ENCODE measurements at places on chromosomes 4 and X.

GRCh38 chr4:41176340-41176739 is 38.0 kb downstream of the APBB2 start:
- no peak for DNase-seq

GRCh38 chrX:1582686-1583437 is 8.5 kb upstream of the AKAP17A start:
- peak; percentile 66 for DNase-seq

DNA sequence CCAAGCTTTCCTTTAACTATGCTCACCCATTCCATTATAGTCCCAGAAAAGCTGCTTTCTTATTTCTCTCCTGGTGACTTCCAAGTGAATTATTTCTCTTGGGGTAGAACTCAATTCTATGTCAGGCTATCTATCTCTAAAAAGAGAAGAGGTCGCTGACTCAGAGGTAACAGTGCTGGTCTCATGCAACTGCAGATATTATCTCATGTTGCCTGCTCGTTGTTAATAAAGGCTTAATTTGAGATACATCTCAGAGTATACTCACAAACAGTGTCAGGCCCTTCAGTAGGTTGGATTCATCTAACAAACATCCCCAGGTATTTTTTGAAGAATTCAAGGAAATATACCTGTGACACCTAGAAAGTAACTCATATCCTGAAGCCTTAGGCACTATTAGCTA is 2.7 kb downstream of the TMEM154 start:
- DNase-seq = no peak

DNA sequence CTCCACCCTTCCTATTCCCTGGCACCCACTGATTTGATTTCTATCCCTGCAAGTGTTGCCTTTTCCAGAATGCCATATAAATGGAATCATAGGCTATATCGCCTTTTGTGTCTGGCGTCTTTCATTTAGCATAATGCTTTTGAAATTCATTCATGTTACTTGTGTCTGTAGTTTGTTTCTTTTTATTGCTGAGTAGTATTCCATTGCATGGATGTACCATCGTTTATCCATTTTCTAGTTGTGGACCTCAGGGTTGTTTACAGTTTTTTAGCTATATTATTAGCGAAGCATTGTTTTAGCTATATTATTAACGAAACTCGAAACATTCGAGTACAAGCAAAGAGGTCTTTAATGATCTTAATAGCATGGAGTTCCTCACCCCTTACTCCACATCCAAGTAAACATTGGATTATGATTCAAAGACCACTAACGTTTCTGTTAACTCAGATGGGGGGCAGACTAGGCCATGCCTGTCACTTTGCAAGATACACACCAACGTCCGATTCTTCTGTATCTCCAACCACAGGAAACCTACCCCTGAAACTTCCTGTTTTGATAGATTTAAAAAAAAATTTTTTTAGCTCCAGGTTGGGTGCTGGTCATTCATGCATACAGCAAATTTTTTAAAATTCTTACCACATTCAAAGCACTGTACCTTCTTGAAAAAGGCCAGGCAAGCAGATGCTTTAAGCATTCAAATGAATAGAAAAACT is 1.1 kb downstream of the DCK start:
- DNase-seq = no peak

DNA sequence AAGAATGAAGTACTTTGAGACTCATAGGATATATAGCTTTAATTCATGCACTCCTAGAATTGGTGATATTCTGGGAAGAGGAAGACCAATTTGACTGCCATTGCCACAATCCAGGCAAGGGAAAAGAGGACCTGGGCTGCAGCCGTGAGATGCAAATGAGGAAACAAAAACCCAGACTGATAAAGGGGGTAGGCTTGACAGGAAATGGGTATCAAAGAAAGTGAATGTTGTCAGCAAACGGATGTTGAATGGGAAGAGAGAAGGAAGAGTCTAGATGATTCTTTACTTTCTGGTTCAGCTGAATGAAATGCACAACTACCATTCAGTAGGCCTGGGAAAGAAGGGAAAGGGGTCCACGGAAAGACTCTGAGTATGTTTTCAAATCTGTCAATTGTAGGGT is 17.1 kb upstream of the ARHGEF6 start:
- DNase-seq = no peak

GRCh38 chr4:3062471-3062870 is 11.9 kb downstream of the HTT-AS start:
- DNase-seq = no peak

- DNase-seq = peak; percentile 23
These were observed 115.7 kb upstream of the ZXDA start for GRCh38 chrX:58025979-58026378.

DNA sequence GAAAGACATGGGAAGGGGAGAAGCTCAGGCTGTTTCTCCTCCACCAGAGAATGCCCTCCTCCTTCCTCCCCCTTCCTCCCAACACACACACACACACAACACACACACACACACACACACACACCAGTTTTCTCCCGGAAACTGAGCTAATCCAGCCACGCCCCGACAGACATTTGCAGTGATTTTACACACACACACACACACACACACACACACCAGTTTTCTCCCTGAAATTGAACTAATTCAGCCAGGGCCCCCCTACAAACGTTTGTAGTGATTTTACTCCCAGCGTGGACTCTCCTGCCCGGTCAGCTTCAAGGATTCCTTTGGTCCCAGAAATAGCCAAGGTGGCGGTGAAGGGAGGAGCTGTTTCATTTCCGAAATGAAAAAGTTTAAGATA is 32.9 kb upstream of the STX18 start:
- DNase-seq = peak; percentile 49

- no peak for DNase-seq
These were observed 43.1 kb upstream of the CYP2U1 start for GRCh38 chr4:107888237-107888636.

DNA sequence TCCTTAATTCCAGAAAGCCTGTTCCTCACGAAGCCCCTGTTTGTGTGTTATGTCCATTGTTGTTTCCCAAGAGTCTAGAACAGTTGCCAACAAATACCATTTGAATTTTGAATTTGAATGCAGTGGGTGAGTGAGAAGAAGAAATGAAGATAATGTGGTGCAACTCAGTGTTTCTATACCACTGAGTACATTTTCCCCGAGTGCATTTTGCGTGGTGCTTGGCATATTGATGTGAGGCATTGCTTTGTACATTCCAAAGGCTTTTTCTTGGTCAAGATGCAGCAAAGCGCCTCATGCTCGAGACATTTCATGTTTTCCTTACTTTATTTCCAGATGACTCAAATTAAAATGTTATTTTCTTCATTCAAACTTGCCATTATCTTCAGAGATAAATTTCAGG is 253.1 kb upstream of the RPS6KA3 start:
- DNase-seq = no peak

GRCh38 chr4:3174371-3175338 is 74.3 kb upstream of the MSANTD1 start:
- no peak for DNase-seq

DNA sequence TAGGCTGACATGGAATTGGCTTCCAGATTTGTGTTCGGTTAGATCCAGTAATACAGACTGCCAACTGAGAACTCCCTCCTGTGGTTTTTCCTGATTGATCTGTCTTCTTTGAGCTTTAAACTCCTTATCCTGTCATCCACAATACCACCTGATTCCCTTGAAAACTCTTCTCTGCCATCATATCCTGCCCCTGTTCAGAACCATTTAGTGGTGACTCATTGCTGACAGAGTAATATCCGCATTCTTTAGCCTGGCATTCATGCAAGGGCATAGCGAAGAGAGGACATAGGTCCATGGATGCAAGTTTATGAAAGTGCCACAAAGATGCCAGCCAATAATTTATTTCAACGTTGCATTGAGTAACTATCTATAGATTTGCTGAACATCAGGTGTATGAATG is 76.6 kb downstream of the ITIH6 start:
- no peak for DNase-seq

- DNase-seq = no peak
These were observed 424.5 kb downstream of the RPA4 start for GRCh38 chrX:97308171-97308570.
